Naive B cell (primary cell): ENCODE measurements at places on chromosomes 12 and 14.

DNA sequence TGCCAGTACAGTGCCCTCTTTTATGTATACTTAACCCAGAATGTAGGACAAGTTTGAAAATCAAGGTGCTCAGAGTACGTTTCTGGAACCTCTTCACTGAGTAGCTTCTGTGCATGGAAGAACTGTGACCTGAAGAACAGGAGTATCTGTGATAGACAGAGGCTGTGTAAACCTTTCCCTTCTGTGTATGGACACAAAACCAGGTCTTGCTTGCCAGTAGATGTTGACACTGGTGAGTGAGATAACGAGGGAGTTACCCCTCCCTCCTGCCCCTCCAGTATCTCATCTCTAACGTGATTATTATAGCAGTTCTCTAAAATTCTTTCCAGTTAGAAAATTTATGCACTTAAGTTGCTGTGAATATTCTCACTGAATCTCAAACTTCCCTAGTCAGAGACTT is 170.8 kb downstream of the RPL10L start:
- DNase-seq = no peak

GRCh38 chr14:104113631-104114420 is 24.6 kb upstream of the KIF26A start:
- DNase-seq = no peak

- DNase-seq = no peak
Observed at GRCh38 chr12:119668324-119668841, 450 bp downstream of the PRKAB1 start.

- no peak for DNase-seq
Observed at GRCh38 chr12:113241191-113242025, 20.1 kb downstream of the TPCN1 start.

DNA sequence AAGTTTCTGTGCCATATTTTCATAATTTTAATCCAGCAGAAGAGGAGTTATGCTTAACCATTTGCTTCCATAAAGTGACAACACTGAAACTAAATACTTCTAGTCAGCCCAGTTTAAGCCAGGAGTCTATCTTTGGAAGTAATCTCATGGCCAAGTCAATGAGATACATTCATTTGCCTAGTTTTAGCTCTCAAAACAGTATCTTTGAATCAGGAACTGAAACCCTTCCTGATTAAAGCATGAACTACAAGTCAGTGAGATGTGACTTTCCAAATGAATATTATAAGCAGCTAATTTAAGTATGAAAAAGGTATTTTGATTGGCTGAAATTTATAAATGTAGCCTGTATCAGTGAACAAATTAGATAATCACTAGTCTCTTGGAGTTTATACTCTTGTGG is 491.5 kb downstream of the SLC6A15 start:
- no peak for DNase-seq

DNA sequence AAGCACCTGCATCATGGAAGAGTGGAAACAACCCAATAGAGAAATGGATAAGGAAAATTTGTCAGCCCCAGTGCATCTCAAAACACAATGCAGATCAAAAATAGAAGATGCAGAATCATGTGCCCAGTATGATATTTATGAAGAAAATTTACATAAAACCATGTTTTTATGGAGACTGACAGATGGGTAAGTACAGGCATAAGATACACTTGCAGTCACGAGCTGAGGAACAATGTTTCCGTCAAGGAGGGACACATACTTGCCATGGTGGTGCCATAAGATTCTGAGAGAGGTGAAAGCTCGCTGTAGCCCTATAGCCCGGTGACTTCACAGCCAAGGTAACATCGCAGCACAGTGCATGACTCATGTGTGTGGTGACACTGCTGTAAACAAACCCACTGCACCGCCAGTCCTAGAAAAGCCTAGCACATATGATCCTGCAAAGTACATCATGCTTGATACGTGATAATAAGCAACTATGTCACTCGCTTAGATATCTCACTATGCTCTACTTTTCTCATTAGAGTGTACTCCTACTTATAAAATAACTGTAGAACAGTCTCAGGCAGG is 112.6 kb downstream of the RIMBP2 start:
- DNase-seq = no peak

DNA sequence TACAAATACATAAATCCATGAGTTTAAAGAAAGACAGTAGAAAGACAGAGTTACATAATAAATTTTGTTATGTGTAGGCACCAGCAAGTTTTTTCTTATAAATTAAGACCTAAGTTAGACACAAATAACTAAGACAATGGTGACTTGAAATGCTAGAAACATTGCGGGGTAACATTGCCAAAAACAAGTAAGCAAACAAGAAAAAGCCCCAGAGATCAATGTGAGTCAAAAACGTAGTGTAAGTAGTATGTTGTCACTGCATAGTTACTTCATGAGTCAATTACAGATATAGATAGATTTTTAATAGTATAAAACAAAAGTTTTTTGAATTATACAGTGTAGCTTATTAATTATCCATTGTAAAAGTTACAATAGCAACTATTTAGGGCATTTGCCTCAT is 83.4 kb downstream of the CNTN1 start:
- no peak for DNase-seq

DNA sequence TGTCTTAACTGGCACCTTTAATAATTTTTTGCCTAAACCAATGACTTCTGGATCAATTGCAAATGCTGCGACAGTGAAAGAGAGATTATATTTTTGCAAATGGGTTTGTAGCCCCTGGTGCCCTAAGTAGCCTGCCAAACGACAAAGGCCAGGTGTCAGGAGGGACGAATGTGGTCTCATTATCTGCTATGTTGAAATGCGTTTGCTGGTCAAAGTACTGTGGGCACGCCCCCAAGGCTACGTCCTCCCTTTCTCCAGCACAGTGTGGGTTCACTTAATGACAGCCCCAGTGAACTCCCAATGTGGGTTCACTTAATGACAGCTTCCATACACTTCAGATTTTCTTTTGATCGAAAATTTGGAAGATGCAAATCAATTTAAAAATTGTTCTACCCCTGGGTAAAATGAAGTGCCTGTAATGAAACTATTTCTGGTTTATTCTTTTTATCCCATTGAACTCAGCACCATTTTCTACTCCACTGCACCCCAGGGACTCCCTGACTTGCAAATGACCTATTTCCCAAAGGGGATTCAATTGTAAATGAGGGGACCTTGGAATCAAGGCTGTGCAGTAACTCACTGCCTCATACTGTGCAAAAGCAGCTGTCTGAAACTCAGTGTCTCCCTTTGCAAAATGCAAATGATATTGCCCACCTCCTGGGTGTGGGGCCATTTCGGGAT is 1.4 kb downstream of the SERPINA11 start:
- DNase-seq = no peak

GRCh38 chr14:61504901-61505300 is 183.5 kb downstream of the PRKCH start:
- no peak for DNase-seq
